Vagina (tissue), 2 donors: ENCODE measurements at places on chromosomes 16 and 17.

GRCh38 chr17:42748908-42749798 is 4.3 kb upstream of the EZH1 start:
- no peak for DNase-seq

- no peak for DNase-seq
Measured at GRCh38 chr17:64441772-64442540, 7.0 kb upstream of the MILR1 start.

DNA sequence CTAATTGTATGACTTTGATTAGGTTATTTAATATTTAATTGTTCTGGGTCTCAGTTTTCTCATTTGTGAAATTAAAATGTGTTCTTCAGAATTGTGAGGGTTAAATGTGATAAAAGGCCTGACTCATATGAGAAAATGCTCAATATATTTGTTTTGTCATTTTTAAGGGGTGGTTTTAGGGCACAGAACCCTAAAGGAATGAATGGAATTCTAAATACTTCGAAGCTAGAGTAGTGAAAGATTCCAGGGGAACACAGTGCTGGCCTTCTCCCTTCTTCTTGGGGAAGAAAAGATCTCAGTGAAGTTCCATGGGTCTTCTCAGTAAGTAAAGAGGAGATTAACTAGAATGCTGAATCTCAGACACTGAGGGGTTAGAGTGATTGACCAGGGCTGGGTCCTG is 3.9 kb upstream of the SMPD3 start:
- no peak for DNase-seq

DNA sequence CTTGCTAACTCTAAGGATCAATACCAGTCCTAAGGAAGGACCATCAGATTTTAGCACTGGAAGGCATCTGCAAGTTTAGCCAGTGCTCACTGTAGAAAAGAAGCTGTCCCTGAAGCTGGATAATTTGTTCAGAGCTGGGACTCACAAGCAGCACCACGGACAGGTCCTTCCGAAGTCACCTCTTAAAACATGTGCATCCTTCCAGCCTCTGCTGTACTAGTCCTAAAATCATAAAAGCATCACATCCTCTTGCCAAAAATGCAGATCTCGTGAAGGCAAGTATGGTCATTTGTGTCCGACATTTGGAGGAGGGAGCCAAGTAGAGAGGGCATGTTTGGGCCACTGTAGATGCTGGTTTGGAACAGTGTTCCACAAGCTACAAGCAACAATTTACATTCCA is 506.9 kb downstream of the RBFOX1 start:
- no peak for DNase-seq

- no peak for DNase-seq
Measured at GRCh38 chr17:50564916-50565315, 4.4 kb downstream of the CACNA1G start.

DNA sequence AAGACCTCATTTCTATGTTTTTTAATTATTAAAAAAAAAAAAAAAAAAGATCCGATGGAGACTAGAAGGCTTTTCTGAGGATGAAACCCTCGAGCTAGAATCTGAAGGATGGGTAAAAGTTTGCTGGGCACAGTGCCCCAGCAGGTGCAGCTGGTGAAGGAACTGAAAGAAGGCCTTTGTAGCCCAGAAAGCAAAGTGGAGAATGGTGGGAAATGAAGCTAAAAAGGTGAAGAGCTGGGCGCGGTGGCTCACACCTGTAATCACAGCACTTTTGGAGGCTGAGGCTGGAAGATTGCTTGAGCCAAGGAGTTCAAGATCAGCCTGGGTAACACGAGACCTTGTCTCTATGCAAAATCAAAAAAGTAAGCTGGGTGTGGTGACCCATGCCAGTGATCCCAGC is 50.3 kb upstream of the SEC14L1 start:
- DNase-seq: no peak

DNA sequence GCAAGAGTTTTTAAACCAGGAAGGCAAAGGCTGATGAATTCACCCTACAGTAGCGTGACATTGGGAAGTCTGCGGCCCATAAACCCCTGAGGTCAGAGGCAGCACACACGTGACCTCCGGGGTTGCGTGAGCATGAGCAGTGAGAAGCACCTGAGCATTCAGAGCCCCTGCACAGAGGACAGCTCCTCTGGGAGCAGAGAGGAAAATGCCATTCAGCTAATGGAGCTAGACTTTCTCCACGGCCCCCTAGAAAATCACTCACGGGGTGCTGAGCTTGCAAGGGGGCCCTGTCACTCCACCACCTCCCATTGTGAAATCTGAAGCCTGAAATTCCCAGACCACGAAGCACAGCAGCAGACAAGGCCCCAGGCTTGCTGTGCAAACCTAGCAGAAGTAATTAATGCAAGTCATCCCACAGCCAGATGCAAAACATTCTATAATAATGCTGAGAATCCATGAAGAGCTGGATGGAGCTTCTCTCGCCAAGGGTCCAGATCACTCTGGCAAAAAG is 114.9 kb upstream of the RCVRN start:
- no peak for DNase-seq

DNA sequence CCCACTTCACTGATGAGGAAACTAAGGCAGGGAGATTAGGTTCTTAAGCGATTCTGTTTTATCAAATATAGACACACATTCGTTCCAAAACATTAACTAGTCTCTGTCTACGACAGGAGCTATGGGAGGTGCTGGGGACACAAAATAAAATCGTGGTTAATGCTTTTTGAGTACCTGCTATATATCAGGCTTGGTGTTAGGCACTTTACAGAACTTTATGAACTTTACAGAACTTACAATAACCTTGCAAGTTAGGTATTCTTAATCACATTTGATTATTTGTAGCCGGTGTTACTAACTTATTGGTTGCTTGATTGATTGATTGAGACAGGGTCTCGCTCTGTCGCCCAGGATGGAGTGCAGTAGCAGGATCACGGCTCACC is 538 bp upstream of the HEATR3 start:
- no peak for DNase-seq
